ENCODE measurements at places on chromosomes 13 and 19.
A peak's percentile ranks its signal among the peaks of the same experiment; 100 is the strongest.

- DNase-seq: no peak
These were observed 565.9 kb upstream of the SPRY2 start for GRCh38 chr13:80906860-80907259.

DNA sequence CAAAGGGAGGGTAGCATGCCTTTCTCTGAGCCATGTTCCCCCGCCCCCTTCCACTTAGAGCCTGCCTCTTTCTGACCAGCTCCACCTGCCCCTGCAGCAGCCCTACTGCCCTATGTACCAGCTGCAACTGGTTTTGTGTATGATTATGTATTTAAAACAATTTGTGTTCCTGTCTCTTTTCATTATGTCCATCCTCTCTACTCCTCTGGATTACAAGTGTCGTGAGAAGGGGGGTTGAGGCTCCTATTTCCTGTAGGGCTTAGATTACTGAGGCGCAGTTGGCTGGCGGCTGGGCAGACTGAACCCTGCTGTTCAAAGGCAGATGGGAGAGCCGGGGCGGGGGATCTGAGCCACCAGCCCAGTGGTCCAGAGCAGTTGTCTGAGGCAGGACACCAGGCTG is 213.3 kb downstream of the KCNRG start:
- no peak for DNase-seq

DNA sequence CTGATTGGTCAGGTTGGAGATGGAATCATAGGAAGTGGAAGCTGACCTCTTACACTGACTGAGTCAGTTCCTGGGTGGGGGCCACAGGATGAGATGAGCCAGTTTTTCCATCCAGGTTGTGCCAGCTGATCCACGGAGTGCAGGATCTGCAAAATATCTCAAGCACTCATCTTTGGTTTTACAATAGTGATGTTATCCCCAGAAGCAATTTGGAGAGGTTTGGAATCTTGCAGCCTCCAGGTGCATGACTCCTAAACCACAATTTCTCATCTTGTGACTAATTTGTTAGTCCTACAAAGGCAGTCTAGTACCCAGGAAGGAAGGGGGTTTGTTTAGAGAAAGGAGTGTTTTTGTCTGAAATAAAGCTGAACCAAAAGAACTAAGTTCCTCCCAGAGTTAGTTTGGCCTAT is 212.8 kb downstream of the SLITRK6 start:
- DNase-seq: no peak

DNA sequence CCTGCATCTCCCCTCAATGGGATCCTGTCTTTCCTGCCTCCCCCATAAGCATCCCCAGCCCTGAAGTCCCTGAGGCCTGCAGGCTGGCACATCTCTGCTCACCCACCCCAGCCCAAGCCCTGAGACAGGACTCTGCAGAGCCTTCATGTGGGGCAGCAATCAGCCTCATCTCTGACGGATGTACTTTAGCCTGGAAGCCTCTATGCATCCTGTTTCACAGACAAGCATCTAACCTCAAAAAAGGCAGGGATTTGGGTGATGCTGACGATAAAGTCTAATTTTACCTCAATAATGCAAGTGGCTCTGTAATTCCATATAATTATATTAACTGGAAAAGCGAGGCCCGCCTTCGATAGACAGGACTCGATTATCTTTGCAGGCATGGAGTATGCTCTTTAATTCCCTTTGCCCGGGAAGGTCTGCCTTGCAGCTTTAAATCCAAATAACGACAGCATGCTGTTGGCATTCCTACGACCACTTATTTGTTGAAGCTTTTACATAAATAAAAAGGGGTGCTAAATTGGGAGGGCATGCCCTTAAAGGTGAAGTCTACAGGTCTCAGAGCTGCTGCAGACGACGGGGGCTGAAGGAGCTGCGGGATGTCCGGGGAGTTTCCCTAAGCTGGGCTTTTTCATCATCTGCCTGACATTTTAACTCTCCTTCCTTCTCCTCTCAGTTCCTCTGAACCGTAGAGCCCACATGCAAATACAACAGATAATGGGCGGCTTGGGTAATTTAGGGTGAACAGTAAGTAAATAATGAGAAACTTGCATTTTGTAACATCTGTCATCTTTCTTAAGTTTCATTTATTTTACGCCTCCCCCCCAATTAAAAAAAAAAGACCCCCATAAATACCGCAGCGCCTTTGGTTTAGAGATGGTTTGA is 211.5 kb downstream of the URI1 start:
- peak; percentile 11 for DNase-seq

DNA sequence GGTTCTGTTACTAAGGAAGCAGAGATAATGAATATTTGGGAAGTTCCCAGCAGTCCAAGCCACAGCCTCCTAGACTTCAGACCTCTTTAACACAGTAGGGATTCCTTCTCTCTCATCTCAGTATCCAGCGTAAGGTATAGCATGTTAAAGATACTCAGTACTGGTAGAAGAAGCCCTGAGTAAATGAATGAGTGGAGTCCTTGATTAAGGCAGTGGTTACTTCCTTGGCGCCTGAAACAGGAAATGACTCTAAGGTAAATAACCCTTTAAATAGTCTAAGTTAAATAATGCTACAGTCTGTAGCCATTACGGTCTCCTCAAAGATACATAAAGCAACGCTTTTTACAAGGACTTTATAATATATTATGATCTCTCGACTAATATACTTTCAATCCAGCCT is 650.8 kb upstream of the MIR17HG start:
- DNase-seq: no peak

Measured in activated CD8-positive, alpha-beta T cell treated with anti-CD3 and anti-CD28 coated beads for 36 hours (primary cell).